HFF-Myc (cell line): ENCODE measurements at places on chromosomes 11 and 22.

DNA sequence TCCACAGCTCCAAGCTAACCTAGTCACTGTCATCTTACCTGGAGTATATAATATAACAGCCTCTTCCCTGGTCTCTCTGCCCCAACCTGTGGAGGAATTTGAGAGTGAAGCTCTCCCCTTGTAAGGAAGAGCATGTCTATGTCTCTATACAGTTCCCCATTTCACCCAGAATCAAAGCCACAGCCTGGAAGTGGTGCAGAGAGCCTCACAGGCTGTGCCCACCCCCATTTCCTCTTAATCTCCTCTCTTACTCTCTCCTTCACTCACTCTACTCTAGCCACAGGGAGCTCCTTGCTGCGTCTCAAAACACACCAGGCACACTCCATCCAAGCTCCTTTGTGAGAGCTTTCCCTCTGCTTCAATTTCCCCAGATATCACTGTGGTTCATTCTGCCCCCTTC, 302.5 kb upstream of the ISX start:
- DNase-seq = no peak

GRCh38 chr11:46615756-46616155, 1.3 kb downstream of the HARBI1 start:
- no peak for DNase-seq

DNA sequence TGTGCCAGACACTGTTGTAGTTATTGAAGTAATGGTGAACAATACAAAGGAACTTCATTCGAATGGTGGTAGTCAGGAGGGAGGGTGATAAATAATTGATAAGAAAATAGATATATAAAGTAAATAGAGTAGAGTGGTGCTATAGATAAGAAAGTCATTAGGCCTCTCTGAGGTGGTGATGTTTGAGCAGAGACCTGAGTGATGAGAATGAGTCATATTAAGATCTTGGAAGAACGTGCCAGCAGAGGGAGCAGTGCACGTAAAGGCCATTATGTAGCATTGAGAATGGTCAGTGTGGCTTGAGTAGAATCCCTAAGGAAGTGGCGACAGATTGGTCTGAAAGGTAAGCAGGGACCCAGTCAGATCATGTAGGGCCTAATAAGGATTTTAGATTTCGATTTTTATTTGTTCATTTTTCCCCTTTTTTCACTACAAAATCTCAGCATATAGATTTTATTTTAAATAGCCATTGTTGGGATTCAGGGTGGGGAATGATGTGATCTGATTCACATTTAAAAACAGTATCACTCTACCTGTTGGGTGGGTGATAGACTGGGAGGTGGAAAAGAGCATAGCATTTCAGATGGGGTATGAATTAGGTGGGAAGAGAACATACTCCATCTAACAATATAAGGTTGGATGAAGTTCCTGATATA, 44.7 kb downstream of the CCDC90B start:
- peak; percentile 42 for DNase-seq

DNA sequence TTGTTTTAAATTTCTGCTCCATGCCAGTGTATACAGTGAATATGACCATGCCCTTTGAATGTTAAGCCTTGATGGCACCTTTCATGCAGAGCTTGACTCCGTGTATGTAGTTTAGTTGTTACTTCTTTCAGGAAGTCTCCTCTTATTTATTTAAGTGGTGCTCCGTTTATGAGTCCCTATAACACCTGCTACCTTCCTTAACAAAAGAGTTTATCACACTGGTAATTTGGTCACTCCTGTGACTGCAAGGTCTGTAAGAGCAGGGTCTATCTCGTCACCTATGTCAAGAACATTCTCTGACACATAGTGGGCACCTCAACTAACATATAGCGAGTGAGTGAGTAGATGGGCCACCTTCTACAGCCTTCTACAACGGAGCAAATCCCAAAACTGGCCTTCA, 152.5 kb downstream of the CCDC34 start:
- DNase-seq = no peak

- no peak for DNase-seq
Measured at GRCh38 chr11:110901441-110901840, 189.2 kb upstream of the ARHGAP20 start.
